SK-MEL-5 (cell line): ENCODE measurements at places on chromosomes 4 and X. TPM values are rescaled to one million over a fixed set of nuclear protein-coding genes. Genes with fewer than 3 reads are reported as not detected.

DNA sequence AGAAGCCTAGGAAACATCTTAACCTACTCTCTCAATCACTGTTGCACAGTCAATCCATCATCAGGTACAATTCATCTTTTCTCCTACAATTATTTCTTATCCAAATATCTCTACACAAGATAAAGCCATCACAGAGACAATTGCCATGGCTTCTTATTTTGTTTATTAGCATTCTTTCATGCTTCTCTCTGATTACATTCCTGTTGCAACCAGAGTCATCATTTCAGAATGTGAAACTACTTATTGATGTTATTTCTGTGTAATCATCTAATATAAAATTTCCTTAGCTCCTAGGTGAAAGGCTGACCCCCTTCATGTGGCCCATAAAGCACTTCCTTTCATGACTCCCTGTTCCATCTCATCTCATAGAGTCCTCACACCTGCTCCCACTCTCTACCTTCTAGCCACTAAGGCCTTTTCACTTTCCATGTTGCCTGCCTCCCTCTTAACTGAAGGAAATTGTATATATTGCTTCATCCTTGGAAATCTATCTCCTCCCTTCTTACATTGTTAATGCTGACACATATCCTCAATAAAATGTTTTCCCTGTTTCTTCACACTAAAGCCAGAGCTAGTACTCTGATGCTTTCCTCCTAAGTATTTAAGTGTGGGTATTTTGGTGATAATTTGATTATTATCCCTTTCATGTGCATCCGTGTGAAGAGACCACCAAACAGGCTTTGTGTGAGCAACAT, 829.9 kb downstream of the FAT4 start:
- DNase-seq = no peak

GRCh38 chr4:122027203-122027602, 75.3 kb upstream of the TRPC3 start:
- no peak for DNase-seq

GRCh38 chrX:20001588-20001987, 10.7 kb upstream of the BCLAF3 start:
- no peak for DNase-seq

DNA sequence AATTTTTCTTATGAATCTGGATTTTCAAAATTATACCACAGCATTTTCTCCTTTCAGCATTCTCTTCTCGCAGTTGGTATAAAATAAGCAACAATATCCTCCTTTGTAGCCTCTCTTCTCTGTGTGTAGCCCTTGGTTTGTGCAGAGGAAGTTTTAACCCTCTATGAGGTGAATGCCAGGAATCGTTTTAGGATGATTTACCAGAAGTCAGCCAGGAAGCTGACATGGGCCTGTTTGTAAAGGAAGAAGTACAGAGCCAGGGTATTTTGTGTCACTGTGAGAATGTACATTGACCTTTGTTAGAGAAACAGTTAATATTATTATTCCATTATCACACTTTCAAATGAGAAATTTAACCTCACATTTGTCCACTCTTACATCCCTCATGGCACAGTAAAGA, 88.9 kb upstream of the RPL34 start:
- DNase-seq = peak; percentile 75

DNA sequence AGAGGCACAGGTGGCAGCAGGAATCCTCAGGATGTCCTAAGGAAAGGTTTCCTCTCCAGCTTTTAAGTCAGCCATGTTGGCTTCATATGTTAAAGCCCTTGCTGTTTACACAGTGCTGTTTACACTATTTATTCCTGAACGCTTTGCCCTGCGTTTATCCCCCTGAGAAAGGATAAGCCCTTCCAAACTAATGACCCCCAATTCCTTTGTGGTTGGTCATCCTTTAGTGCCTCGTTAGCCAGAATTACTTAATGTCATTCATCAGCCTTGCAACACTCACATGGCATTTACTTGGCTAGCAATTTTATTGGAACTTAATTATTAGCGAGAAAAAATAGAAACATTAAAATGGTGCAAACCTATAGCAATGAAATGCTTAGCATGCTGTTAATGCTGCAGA, 23.8 kb downstream of the VCX2 start:
- DNase-seq = no peak

DNA sequence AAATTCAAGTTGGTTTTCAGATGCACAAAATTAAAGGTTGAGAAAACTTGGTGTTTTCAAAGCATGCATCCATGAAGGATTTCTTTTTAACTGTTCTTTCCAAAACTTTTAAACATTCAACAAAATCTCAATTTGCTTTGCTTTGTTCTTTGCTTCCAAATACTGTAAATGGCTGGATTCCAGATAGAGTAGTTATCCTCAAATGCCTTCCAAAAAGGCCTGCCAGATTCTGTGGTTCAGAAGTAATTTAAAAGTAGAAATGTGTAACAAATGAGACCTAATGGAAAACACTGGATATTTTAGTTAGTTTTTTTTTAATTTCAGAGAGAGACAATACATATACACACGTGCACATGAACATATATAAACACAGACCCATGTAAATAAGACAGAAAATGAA, 97.3 kb downstream of the NR3C2 start:
- no peak for DNase-seq

GRCh38 chrX:30971774-30972603, 82.9 kb upstream of the TAB3 start:
- DNase-seq = peak; percentile 75

- DNase-seq = no peak
These were observed 464.4 kb downstream of the TRIML1 start for GRCh38 chr4:188603646-188604045.

SPON2 gene
- total RNA-seq = 0.80 and 1.1 TPM in 2 replicates

GRCh38 chrX:118823263-118824172, at the start of gene ZCCHC12:
Gene ZCCHC12, plus strand, starts transcription at chrX:118823824. Its CDS starts 1,421 bp downstream, at chrX:118825245.
- no peak for DNase-seq

- DNase-seq = no peak
These were observed 8.4 kb upstream of the PRDM8 start for GRCh38 chr4:80188801-80189458.

CT45A3 gene
- 54.6 and 61.6 TPM in 2 replicates for total RNA-seq

- no peak for DNase-seq
These were observed 53.6 kb downstream of the KLHL13 start for GRCh38 chrX:118062817-118063615.

DNA sequence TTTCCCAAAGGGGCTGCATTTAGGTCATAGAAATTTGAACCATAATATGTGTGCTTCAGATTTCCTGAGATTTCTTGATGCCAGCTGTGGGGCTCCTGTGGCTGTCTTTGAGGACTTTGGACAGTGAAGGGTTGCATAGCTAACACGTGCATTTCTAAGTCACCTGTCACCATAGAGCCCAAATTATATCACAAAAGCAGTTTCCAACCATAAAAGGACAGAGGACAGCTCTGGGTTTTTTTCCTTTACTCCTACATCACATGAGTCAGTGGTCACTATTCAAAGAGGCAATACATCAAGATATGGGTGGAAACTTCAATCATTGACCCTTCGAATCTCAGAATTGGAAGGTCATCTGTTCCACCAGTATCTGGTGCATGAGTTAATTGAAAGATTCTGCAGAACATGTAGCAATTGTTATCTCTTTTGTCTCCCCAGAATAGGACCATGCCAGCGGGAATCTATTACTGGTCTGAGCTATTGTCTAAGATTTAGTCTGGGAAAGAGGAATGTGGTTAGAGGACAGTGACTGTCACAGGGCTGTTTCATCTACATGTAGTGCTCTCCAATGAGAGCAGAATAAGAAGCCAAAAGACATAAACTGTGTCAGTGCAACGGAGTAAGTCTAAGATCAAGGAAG, 133.5 kb downstream of the AASDH start:
- DNase-seq = no peak

PASD1 gene
- 2.9 and 3.3 TPM in 2 replicates for total RNA-seq

DNA sequence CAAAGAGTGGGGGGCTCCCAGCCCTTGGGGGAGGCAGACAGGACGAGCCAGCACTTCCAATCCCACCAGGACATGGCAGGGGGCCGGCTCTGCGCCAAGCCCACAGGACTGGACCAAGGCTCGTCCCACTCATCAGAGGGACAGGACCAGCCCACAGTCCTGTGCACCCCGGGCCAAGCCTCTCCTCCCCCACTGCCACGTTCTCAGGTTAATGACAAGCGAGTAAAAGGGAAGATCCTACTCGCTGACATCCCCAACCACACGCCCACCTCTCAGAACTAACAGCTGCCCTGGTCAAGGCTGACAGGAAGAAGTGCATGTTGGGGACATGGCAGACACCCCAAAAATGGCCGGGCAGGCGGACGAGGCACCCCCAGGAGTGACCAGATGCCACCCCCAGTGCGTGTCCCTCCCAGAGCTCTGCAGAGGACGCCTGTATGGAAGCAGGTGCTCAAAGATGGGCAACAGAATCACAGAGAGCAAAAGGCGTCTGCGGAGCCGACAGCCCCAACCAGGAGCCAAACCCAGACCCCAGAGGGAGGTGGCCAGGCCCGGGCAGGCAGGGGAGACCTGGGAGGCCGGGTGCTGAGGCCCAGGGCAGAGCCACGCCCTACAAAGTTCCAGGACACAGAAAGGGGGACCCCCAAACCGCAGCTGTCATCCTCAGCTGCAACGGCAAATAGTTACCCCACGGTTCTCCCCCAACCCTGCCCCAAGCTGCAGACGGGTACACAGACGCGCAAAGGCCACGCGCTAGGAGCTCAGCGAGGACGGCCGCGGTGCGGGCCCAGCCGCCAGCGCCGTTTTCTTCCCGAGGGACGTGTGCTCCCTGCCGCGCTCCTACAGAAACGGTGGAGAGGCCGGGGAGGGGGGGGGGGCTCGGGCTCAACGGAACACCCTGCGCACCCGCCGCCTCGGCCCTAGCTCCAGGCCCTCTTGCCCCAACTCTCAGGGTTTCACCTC, 1.7 kb downstream of the CTBP1 start:
- DNase-seq = no peak

DNA sequence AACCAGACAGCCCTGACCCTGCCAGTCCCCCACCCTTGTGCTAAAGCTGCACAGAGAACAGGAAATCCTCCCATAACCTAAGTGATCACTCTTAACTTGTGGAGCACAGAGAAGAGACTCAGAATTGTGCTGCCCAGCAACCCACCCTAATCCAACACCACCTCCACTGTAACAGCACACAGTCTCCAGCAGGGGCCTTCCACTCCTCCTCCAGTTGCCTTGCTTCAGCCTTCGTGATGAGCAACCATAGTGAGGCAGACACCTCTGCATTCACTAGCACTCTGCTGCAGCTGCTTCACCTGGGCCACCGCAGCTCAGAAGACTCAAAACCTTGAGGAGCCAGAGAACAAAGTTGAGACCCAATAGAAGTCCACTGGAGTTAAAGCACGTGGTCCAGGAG, 7.9 kb upstream of the UGT2B4 start:
- DNase-seq = no peak

- no peak for DNase-seq
These were observed 6.7 kb downstream of the NLGN3 start for GRCh38 chrX:71151366-71151765.

PDE5A gene
- total RNA-seq = 7.9 and 8.2 TPM in 2 replicates

BEX5 gene
- total RNA-seq = not detected in 2 replicates

DNA sequence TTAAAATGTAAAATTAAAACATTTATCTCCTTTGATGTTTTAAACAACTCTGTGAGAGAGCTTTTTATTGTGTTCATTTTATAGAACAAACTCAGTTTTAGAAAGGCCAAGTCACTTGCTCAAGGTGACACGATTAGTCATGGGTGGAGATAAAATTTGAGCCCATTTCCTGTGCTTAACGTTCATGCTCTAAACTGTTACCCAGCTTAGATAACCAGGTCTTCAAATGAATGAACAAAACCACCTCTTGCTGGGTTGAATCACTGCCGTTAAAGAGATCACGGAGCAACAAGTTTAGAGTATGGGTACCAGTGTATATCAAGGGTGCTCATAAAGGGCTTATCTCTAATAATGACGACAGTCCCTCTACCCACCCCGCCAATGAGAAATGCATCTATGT, 10.2 kb upstream of the CASK start:
- DNase-seq = no peak

DNA sequence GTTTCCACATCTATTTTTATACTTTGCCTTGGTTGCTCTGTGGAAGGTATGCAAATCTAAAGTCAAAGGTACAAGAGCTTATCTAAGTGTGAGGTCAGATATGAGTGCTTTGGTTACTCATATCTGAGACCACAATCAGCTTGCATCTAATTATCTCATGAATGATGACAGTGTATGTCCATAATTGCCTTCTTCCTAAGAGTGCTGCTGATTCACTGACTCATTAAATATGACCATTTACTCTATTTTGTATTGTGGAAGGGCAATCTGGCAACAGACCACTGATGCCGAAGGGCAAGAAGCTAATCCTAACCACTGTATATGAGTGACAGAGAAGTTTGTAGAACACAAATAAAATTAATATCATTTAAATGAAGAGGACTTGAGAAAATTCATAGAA, 1190.2 kb upstream of the AGA start:
- peak; percentile 45 for DNase-seq

FAM53A gene
- 1.7 and 2.1 TPM in 2 replicates for total RNA-seq

DNA sequence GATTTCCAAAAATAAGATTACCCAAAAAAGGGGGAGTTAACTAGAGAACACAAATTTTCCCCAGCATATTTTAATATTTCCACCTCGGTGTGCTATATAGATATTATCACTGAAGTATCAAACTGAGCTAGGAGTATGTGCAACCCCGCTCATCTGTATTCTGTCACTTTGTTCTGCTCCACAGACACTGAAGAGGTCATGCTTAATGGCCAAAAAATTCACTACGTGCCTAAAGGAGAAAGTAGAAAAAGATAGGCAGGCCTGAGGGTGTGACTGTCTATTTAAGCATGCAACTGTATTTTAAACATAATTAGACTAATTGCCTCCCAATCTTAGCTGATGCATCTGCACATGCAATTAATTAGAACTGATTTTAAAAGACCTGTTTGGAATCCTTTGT, 24.5 kb downstream of the SH3RF1 start:
- no peak for DNase-seq

DNA sequence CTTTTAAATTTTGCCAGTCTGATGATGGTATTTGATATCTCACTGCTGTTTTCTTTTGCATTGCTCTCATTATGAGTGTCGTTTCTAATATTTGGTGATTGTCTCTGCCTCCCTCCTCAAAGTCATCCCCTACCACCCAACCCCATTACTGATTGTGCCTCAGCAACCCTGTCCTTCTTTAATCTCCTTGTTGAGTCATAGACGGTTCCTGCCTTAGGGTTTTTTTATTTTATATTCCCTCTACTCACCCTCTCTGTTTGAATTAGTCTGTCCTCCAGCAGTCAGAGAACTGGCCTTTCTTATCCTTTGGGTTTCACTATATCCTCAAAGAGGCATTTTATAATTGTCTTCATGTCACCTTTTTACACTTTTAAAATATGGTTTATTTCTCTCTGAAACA, 409.3 kb upstream of the CPEB2 start:
- DNase-seq = no peak

FHIP1A gene
- total RNA-seq = 1.8 and 2.7 TPM in 2 replicates

GAGE2A gene
- 61.3 and 64.8 TPM in 2 replicates for total RNA-seq

KLF3 gene
- total RNA-seq = 9.5 and 11.6 TPM in 2 replicates

- no peak for DNase-seq
These were observed 239.0 kb upstream of the GIMD1 start for GRCh38 chr4:106607558-106607957.

SATL1 gene
- 0.05 TPM in 1 of 2 replicates, not detected in the other for total RNA-seq

GRCh38 chr4:2076908-2077536, 17.9 kb downstream of the NAT8L start:
- peak; percentile 78 for DNase-seq

RGN gene
- 0.29 TPM in 2 replicates for total RNA-seq
